HCT116 (cell line): ENCODE measurements at places on chromosomes 6 and 20.

DNA sequence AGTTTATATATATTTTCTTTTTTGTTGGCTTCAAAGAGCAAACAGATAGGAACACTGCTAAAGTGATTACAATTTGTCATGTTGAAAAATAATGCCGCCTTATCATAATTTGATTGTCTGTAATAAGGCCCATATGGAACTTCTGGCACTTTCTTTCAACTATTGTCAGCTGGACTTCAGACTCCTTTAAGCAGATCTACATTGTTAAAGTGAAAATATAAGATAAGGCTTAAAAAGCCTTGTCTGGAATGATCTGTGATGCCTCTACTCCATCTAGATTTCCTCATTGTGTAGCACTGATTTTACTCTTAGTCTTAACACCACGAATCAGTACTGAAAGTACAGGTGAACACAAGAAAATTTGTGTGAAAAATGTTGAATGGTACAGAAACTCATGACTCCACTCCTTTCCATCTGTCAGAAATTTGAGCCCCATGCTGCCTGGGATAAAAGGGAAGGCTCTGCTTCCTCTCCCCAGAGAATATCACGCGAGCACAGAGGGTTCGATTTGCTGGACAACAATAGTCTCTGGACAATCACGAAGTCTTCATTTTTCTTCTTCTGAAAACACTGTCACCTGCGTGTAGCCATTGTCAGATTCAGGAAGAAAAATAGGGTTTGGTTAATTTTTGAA lies 56.0 kb downstream of the BCAS1 start:
- no peak for DNase-seq
- H3K27ac ChIP-seq, result no peak overlapping the region
- H3K4me3 ChIP-seq, result no peak overlapping the region
- H3K27me3 ChIP-seq, result no peaks in the 10 kb centered on the region
- no peaks in the 10 kb centered on the region for H3K36me3 ChIP-seq
- no peaks in the 10 kb centered on the region for H3K4me1 ChIP-seq

DNA sequence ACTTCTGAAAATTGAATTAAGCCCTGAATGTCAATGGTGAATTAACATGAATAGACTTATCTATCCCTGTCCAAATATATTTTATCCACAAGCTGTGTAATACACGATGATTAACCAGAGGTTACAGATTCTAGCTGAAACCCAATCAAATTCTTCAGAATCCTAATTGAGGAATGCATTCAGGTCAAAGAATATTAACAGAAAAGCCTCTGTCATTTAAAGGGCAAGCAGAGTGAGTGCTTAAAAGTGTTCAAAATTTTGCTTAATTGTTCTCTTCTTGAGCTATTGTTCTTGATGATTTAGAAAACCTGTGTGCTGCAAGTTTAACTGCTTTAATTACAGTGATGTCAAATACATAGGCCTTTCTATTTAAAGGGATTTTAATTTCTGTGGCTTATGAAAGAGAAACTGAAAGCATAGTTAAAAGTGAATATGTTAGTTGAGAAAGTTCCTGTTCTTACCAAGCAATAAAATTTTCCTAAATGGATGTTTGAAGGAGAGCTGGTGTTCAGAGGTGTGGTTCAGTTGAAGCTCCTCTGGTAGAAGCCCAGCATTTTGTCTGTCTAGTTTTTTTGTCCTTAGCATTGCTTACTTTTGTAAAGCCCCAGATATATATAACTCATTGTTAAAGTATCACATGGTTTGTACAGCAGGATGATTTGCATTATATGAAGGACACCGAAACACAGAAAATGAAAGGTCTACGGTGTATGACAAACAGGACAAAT lies 466.3 kb upstream of the PLCB4 start:
- H3K4me1 ChIP-seq, result peaks cover 8% of the 10 kb centered on the region; the same call in 1 of the 2 replicates
- no peak overlapping the region for H3K4me3 ChIP-seq
- DNase-seq, result no peak
- no peaks in the 10 kb centered on the region for H3K36me3 ChIP-seq
- no peak overlapping the region for H3K27ac ChIP-seq

DNA sequence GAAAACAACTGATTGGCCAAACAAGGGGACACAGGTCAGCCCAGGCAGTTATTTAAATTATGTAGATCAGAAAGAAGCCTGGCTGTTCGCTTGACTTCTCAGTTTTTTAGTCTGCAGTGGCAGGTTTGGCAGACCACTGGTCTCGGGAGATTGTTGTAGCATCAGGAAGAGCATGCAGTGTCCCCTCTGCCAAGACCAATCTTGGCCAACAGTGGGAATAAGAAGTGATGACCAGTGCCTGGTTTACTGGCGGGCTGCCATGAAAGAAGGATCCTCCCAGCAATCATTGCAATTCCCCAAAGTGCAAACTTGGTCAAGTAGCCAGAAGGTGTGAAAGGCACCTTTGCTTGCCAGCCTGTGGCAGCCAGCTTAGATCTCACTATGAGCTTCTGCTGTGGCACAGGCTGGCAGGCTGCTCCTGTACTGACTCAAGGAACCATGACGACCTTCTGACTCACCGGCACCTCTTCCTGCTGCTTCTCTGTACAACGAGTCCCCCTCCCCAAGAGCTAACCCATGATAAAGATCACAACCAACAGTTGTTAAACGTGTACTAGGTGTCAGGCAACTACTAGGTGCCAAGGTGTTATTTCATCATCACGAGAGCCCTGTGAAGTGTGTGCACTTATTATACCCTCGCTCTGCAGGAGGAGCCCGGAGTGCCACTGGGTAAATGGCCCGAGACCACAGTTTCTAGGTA lies 76.8 kb upstream of the DUSP22 start:
- no peak for DNase-seq
- H3K27me3 ChIP-seq, result peaks cover 16% of the 10 kb centered on the region
- H3K4me3 ChIP-seq, result no peak overlapping the region

- H3K27ac ChIP-seq, result no peak overlapping the region
- no peak for DNase-seq
- no peaks in the 10 kb centered on the region for H3K36me3 ChIP-seq
- no peak overlapping the region for H3K4me3 ChIP-seq
These were observed 9.6 kb upstream of the PCMTD2 start for GRCh38 chr20:64245746-64246595.

GRCh38 chr6:71351190-71351589 lies 62.6 kb downstream of the OGFRL1 start:
- peaks cover 2% of the 10 kb centered on the region; the same call in 1 of the 2 replicates for H3K27me3 ChIP-seq
- H3K36me3 ChIP-seq, result no peaks in the 10 kb centered on the region
- H3K4me3 ChIP-seq, result no peak overlapping the region
- DNase-seq, result no peak
- no peaks in the 10 kb centered on the region for H3K4me1 ChIP-seq

GRCh38 chr6:111844921-111845320 lies 28.3 kb downstream of the FYN start:
- no peak overlapping the region for H3K4me3 ChIP-seq
- H3K27me3 ChIP-seq, result no peaks in the 10 kb centered on the region
- no peak overlapping the region for H3K27ac ChIP-seq
- no peaks in the 10 kb centered on the region for H3K36me3 ChIP-seq
- no peaks in the 10 kb centered on the region for H3K4me1 ChIP-seq

DNA sequence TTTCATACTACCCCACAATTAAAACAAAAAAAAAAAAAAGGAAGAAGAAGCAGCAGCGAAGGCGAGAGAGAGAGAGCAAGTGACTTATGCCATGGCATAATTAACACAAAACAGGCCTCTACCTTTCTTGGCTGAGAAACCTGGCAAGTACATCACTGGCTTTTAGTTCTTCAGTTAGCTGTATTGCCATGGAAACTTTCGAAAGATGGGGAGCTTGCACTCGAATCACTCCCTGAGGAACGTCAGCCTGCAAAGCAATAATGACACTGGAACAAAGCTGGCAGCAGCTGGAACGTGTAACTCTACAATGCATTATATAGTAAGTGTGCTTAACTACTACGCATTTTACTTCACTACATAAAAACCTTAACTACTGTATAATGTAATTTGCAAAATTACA lies 126.1 kb downstream of the ARHGAP18 start:
- H3K36me3 ChIP-seq, result peaks cover 23% of the 10 kb centered on the region
- no peak overlapping the region for H3K4me3 ChIP-seq
- H3K27ac ChIP-seq, result no peak overlapping the region
- DNase-seq, result no peak
- no peaks in the 10 kb centered on the region for H3K4me1 ChIP-seq

- H3K4me1 ChIP-seq, result no peaks in the 10 kb centered on the region
- H3K4me3 ChIP-seq, result no peak overlapping the region
- no peaks in the 10 kb centered on the region for H3K27me3 ChIP-seq
- no peak for DNase-seq
- H3K36me3 ChIP-seq, result no peaks in the 10 kb centered on the region
These were observed 340.7 kb downstream of the LMBRD1 start for GRCh38 chr6:69456086-69456485.

DNA sequence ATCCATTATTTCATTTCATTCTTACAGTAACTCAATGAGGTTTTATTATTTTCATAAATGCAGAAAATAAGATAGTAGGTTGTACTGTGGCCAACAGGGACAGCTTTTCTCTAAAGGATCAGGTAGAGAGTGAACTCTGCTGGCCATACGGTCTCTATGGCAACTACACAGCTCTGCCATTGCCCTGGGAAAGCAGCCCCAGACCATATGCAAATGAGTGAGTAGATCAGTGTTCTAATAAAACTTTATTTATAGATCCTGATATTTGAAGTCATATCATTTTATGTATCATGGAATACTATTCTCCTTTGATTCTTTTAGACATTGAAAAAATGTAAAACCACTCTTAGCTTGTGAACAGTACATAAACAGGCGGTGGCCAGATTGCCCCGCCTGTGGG lies 192.5 kb upstream of the RREB1 start:
- H3K4me3 ChIP-seq, result no peak overlapping the region
- no peaks in the 10 kb centered on the region for H3K4me1 ChIP-seq
- H3K36me3 ChIP-seq, result no peaks in the 10 kb centered on the region
- DNase-seq, result no peak

GRCh38 chr6:39313526-39314272 lies 520 bp downstream of the KCNK17 start:
- DNase-seq, result no peak
- H3K27me3 ChIP-seq, result no peaks in the 10 kb centered on the region; the same call in 1 of the 2 replicates
- H3K27ac ChIP-seq, result no peak overlapping the region
- H3K4me3 ChIP-seq, result no peak overlapping the region
- no peaks in the 10 kb centered on the region for H3K36me3 ChIP-seq
- H3K4me1 ChIP-seq, result no peaks in the 10 kb centered on the region

- H3K27ac ChIP-seq, result no peak overlapping the region
- H3K27me3 ChIP-seq, result no peaks in the 10 kb centered on the region
- H3K36me3 ChIP-seq, result no peaks in the 10 kb centered on the region
- no peak overlapping the region for H3K4me3 ChIP-seq
These were observed 84.8 kb upstream of the SOX4 start for GRCh38 chr6:21508753-21509152.

- H3K27me3 ChIP-seq, result no peaks in the 10 kb centered on the region
- no peak overlapping the region for H3K4me3 ChIP-seq
- no peak for DNase-seq
- H3K4me1 ChIP-seq, result no peaks in the 10 kb centered on the region
- no peak overlapping the region for H3K27ac ChIP-seq
- no peaks in the 10 kb centered on the region for H3K36me3 ChIP-seq
These were observed 21.6 kb downstream of the KIF16B start for GRCh38 chr20:16551607-16552006.

DNA sequence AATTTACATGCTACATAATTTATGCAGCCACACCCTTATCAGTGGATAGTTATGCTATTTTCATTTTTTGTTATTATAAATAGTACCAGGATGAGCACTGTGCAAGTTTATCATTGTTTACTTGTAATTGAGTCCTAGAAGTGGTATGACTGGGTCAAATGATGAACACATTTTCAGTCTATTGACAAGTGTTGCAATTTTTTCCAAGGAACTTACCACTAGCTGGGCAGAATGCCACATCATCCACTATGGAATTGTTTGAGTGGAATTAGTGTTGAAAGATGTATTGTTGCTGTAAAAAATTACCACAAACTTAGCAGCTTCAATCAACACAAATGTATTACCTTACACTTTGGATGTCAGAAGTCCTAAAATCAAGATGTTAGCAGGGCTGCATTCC lies 38.1 kb upstream of the OPN5 start:
- no peaks in the 10 kb centered on the region for H3K36me3 ChIP-seq
- H3K27me3 ChIP-seq, result no peaks in the 10 kb centered on the region
- H3K4me1 ChIP-seq, result peaks cover 8% of the 10 kb centered on the region; the same call in 1 of the 2 replicates
- H3K27ac ChIP-seq, result no peak overlapping the region

DNA sequence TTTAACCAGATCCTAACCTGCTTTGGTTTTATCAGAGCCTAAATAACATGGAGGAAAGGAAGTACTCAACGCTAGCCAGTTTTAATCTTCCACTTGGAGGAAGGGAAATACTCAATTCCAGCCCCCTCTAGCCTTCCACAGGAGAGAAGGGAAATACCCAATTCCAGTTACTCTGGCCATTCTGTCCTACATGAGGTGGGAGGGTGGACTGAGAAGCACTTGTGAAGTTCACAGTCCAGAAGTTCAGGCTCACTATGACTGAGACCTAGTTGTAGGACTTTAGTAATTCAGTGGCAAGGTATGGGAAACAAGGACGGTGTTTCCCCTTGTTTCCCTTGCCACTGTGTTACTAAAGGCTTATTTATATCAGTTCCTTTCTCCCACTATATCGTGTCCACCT lies 672.0 kb downstream of the RFPL4B start:
- no peaks in the 10 kb centered on the region for H3K4me1 ChIP-seq
- H3K36me3 ChIP-seq, result no peaks in the 10 kb centered on the region
- no peak overlapping the region for H3K27ac ChIP-seq

DNA sequence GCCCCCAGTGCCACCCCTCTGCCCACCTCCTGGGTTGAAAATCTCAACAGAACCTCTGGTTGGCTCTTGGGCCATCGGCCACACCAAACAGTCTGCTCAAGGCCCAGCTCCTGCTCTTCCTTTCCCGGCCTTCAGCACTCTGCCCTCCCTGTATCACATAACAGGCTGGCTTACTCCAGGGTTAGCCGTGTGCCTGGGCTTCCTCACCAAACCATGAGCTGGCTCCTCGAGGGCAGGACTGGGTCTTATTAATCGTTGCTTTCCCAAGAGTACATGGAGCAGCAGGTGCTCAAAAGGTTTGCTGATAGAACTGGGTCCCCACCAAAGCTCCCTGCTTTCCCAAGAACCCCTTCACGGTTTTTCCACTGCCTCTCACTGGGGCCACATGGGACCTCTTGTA lies 12.7 kb upstream of the FAM83C start:
- H3K27ac ChIP-seq, result peak overlapping the region; percentile 94
- DNase-seq, result no peak
- H3K4me3 ChIP-seq, result 0 out of 2 replicates have a peak overlapping the region, but pooled peaks have one; percentile 13
- peaks cover 77% of the 10 kb centered on the region for H3K4me1 ChIP-seq
- H3K27me3 ChIP-seq, result no peaks in the 10 kb centered on the region
- no peaks in the 10 kb centered on the region for H3K36me3 ChIP-seq

GRCh38 chr6:128479991-128480390 lies 40.4 kb downstream of the PTPRK start:
- H3K4me3 ChIP-seq, result no peak overlapping the region
- no peak overlapping the region for H3K27ac ChIP-seq
- no peaks in the 10 kb centered on the region for H3K27me3 ChIP-seq
- no peaks in the 10 kb centered on the region for H3K36me3 ChIP-seq

GRCh38 chr6:71134929-71135642 lies 153.5 kb upstream of the OGFRL1 start:
- H3K27me3 ChIP-seq, result no peaks in the 10 kb centered on the region
- H3K4me1 ChIP-seq, result no peaks in the 10 kb centered on the region
- no peaks in the 10 kb centered on the region for H3K36me3 ChIP-seq
- no peak for DNase-seq

GRCh38 chr6:33962246-33963027 lies 158.6 kb upstream of the MLN start:
- no peak for DNase-seq
- no peaks in the 10 kb centered on the region for H3K36me3 ChIP-seq
- H3K27ac ChIP-seq, result no peak overlapping the region
